ENCODE measurements at places on chromosomes 3 and 15.

DNA sequence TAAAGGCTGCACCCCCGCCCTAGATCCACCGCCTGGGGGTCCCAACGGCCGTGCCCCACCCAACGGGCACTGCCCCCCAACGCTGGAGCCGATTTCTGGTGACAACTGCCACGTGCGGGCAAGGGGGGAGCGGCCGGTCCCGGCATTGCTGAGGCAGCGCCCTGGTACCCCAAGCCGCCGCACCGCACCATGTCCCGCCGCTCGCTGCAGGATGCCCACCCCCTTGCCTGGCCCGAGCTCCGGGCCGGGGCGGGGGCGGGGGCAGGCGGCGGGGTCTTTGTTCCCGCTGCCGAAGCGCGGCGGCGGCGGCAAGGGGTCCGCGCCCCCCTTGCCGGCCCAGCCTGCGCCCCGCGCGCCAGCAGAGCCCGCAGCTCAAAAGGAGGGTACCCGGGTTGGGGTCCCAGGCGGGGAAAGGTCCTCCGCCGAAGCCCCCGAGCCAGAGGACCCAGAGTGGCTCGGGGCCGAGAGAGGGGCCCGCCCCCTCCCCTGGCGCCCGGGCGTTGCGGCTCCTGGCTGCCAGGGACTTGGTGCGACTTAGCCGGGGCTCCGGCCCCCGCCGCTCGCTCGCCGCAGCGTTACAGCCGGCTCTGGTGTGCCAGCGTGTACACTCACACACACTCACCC lies 678 bp downstream of the SEMA7A start:
- DNase-seq: no peak

GRCh38 chr3:8625991-8626390 lies 18.6 kb downstream of the SSUH2 start:
- DNase-seq: peak; percentile 33

DNA sequence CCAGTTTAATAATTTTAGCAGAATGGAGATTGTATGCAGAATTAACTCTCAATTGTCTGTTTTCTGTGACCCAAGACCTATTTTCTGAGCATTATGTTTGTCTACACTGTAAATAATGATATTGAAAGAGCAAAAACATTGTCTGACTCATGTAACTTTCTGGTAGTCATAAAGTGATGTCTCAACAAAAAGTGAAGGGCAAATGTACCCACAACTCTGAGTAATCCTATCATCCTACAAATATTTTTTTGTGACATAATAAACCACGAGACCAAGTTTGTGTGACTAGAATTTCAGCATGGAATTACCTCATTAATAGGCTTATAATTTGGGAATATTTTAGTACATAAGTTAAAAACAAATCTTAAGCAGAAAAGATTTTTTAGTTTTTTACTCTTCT lies 15.4 kb upstream of the ABHD10 start:
- DNase-seq: peak; percentile 47

- no peak for DNase-seq
These were observed 55.7 kb downstream of the SPSB4 start for GRCh38 chr3:141106842-141107241.

GRCh38 chr3:112005091-112005672 lies 6.5 kb downstream of the TAGLN3 start:
- DNase-seq: peak; percentile 32

DNA sequence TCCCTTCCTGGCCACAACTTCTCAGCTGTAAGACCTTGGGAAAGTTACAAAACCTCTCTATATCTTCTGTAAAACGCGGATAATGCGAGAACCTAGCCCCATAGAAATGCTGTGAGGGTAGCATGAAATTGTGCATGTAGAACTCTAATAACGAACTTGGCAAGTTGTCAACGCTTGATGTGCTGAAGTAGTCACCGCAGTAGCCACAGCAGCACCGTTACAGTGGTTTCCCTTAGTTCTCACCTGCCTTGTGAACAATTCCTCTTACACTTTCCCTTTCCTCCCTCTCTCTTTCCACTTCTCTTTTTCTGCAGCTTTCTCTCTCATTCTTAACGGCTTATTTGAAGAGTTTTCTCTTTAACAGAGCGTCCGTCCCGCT lies 447 bp upstream of the SHQ1 start:
- DNase-seq: peak; percentile 39

- no peak for DNase-seq
These were observed 91.9 kb downstream of the LRRC28 start for GRCh38 chr15:99343208-99343607.

DNA sequence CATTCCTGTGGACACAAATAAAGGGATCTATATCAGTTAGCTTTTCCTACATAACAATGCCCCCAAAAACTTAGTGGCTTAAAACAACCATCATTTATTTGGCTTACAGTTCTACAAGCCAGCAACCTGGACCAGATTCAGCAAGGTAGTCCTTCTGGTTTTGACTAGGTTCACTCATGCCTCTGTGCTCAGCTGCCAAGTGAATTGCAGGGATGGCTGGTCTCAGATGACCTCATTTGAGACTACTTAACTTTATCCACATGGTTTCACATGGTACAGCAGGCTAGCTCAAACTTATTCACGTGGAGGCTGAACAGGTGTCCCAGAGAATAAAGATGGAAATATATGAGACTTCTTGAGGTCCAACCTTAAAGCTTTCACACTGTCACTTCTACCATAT lies 119.3 kb upstream of the BFSP2 start:
- DNase-seq: no peak

DNA sequence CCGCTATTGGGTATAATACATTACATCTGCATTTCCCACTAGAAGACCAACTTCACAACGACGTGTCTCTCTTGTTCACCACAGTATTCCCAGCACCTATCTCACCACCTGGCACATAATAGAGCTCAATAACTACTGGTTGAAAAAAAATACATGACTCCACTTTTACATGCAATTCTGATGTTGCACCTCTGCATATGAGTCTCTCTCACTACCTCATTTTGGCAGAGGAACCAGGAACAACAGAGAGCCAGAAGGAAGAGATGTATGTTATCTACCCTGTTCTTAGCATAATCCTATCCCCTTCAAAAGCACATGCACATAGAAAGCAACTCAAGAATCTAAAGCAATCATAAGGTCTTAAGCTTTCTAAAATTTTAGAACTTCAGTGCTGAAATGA lies 61.6 kb downstream of the SHQ1 start:
- DNase-seq: no peak

DNA sequence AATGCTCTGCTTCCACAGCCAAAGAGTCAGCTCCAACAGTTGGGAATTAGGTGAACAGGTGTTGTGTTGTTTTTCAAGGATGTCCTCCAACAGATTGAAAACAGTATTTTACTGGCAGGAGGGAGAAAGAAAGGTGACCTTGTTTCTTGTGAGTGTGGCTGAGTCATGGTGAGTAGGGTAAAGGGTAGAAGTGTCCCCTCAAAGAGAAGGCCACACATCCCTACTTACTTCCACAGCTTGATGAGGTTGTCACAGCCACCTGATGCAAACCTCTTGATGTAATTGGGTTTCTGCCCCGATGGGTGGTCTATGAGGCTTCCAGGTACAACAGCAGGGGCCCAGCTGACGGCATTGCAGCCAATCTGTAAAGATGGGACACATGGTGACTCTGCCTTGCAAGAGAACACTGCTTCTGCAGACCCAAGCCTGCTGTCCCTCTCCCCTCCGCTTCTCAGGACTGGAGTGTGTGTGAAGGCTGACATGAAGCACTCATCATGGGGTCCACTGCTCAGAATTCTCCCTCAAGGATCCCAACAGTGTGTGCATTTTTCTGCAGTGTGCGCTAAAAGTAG lies 12.7 kb upstream of the GHRL start:
- no peak for DNase-seq

DNA sequence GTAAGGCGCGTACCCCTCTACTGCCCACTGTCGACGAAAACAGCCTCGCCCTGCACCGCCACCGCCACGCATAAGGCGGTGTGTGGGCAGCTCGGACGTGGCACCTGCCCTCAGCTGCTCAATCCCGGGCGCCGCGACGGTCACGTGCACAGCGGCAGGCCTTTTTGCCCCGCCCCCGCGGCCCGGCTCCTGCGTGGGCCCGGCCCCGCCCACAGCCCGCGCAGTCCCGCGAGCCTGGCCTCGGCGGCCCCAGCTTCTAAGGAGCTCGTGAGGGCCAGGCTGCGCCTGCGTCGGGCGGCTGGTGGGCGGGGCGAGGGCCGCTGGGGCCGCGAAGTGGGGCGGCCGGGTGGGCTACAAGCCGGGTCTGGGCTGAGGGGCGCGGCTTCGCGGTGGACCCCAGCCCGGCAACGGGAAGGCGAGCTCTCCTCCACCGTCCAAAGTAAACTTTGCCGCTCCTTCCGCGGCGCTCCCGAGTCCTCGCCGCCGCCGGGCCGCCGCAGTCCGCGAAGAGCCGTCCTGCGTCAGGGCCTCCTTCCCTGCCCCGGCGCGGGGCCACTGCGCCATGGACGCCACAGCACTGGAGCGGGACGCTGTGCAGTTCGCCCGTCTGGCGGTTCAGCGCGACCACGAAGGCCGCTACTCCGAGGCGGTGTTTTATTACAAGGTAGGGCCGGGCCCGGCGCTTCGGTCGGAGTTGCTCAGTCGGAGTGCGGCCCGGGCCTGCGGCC lies at the start of gene CAPN7:
CAPN7 (plus strand) TSS at position 313 of the 728 bp plus-strand sequence; CDS start at position 563, 250 bp downstream.
- DNase-seq: peak; percentile 93

DNA sequence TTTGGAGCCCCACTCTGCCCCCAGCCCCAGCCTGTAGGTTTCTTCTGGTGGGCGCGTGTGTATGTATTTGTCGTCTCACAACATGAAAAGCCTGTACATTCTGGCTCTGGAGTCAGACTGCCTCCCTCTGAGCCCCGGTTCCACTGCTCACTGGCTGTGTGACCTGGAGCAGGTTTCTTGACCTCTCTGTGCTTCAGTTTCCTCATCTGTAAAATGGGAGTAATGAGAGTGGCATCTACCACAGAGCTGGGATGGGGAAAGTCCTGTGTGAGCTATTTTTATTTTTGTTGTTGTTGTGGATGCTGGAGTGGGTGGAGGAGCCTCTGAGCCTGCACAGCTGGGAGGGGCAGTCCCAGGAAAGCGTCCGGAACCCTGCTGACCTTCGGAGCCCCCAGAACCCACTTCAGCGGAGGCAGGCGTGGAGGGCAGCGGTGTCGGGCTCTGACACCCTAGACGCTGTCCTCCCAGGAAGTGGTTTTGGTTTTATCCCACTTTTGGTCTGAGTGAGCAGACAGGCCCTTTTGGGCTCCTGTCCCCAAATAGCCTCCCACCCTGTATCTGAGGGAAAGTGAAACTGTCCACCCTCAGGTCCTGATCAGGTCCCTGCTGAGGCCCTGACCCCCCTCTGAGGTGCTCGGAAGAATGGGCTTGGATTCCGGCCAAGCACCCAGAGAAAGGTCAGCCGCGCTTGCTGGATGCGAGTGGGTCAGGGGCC lies 103.5 kb downstream of the CHSY1 start:
- no peak for DNase-seq

GRCh38 chr15:76062286-76062685 lies 2.5 kb downstream of the TMEM266 start:
- DNase-seq: no peak

- DNase-seq: no peak
These were observed 77.6 kb downstream of the CHCHD4 start for GRCh38 chr3:14047027-14047426.

- no peak for DNase-seq
These were observed 130.8 kb downstream of the VPS13C start for GRCh38 chr15:61929452-61929851.

DNA sequence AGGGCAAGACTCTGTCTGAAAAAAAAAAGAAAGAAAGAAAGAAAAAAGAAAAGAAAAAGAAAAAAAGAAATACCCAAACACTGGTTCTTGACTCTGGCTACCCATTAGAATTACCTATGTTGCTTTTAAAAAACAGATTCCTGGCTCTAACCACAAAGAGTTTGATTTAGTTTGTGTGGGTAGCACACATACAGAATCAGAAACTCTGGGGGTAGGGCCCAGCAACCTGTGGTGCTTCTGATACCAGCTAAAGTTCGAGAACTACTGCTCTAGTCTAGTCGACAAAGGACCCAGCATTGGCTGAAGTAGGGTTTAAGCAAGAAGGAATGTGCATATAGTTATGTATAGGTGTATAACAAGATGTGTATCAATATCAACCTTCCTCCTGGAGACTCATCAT lies 392.7 kb downstream of the EFHB start:
- DNase-seq: no peak

GRCh38 chr15:98746375-98747155 lies 98.2 kb downstream of the IGF1R start:
- DNase-seq: no peak

- DNase-seq: peak; percentile 27
These were observed 60.4 kb upstream of the TNFAIP8L3 start for GRCh38 chr15:51155016-51155580.

DNA sequence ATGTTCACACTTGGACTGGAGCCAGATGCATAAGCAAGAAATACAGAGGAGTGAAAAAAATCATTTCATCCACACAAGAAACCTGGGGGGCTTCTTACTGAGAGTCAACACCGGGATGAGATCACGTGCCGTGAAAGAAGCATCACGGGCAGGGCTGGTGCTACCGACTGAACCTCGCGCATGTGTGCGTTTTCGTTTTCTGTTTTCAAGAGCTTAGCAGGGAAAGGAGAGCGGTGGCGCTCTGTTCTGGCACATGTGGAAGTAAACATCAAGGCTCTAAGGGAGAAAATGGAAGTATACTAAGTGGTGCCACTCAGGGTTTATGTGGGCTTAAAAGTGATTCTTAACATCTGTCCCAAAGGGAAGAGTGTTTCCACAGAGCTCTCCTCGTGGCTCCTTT lies 55.9 kb downstream of the VGLL4 start:
- DNase-seq: no peak

GRCh38 chr3:5466065-5466464 lies 278.6 kb downstream of the EDEM1 start:
- no peak for DNase-seq

DNA sequence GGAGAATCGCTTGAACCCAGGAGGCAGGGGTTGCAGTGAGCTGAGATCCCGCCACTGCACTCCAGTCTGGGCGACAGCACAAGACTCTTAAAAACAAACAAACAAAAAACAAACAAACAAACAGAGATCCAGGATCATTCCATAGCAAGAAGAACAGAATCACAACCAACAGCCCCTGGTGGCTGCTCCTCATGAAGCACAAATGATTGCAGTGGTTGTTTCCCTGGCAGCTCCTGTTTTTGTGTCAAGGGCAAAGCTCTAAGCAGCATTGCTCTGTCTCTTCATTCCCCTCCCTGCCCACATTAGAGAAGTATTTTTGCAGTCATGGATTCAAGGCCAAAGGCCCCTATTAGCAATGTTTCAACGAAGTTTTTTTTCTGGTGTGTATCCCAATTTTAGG lies 25.8 kb upstream of the BLM start:
- DNase-seq: no peak

GRCh38 chr3:9903238-9903624 lies 583 bp downstream of the IL17RE start:
- DNase-seq: peak; percentile 22
